ENCODE measurements at places on chromosomes 7 and 10.

GRCh38 chr10:72796042-72796441, 97.5 kb upstream of the OIT3 start:
- DNase-seq = no peak

DNA sequence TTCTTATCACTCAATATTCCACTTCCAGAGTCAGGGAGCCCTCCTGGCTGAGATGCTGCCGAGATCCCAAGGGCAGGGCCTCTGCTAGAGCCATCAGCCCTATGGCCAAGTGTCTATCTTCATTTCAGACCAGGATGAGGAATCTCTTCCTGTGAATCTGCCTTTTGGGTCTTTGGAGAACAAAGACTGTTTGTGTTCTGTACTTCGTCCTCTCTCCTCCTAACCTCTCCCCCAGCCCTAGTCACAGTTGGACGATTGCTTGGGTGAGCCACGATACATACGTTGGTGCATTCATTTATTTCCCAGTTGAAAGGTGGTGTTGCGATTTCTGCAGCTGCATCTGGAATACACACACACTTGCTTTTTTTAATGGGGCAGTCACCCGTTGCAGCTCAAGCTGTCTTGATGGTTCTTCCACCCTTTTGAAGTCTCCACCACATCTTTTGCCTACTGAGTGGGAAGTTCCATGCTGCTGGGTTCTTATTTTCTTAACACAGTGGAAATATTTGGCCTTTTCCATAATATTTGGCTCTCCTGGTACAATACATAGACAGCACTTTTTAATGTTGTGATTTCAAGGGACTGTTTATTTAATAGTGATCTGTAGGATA, 26.7 kb downstream of the SH3PXD2A start:
- DNase-seq = no peak

- DNase-seq = no peak
These were observed 165.5 kb downstream of the RPS24 start for GRCh38 chr10:78199005-78199725.

GRCh38 chr10:71810048-71810750, 36.9 kb upstream of the VSIR start:
- no peak for DNase-seq

DNA sequence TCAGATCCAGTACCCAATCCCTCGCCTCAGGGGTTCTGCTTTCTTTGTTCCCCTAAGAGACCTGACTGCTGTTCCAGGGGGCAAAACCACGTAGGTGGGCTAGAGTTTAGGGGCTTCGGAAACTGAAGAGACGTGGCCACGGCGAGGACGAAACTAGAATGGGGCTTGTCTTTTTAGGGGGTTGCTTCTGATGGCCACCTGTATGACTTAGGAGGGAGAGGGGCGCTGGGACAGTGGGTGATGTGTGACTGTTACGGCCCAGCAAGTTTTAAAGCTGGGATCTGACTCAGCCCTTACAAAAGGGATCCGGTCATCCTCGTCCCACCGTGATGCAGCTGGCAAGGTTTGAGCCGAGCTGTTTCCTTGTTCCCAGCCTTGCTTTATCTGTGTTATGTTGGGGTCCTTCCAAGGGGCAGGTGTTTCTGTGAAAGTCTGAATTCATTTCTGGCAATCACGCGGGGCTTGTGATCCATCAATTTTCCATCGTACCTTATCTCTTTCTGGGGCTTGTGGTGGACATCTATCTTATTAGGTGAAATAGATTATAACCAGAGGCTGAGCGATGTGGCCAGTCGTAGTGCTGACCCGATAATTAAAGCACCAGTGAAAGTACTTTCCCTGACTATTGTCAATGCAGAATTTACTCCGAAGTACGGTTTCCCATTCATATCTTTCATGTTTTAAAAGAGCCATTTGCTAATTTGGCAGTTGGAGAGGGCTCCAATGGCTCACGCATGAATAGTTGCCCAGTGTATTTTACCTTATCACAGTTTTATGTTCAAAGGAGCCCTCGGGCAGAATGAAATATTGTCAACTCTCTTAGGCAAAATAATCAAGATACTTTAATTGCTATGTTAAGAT, 830 bp downstream of the MET start:
- DNase-seq = no peak

- DNase-seq = no peak
These were observed 28.3 kb downstream of the NRP1 start for GRCh38 chr10:33306126-33306525.

DNA sequence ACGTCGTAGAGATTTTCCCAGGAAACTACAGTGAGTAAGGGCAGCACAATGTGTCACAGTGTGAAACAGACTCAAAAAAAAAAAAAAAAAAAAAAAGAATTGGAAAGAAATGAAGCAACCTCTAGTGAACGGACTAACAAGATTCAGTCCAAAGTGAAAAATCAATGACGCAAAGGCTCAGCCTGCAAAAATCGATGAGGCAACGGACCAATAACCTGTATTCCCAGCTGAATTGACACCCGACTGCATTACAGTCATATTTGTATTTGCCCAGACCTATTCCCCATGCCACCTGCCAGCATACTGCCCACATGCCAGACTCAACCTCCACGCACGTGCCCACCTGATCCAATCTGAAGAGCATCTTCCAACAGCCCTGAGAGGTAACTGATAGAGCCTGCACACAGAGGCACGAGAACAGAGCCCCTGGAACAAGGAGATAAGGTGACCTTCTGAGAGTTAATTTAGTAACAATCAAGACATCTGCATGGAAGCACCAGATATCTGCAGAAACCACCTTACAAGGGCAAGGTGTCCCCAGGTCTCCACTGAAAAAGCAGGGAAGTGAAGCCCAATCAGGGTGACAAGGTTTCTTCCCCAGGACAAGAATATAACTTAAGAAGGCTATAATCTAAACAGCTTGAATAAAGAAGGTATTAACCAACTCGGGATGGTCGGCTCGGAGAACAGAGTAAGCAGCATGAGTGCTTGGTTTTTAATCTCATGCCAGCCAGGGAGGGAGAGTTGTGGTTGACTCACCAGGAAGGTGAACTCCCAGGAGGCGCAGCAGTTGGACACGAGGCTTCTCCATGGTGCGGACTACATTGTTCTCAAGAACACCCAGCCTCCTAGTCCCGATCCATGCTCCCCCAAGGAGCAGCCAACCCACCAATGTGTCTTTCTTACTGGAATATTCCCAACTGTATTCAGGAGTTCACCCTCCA, 48.5 kb downstream of the PLXNA4 start:
- DNase-seq = no peak

DNA sequence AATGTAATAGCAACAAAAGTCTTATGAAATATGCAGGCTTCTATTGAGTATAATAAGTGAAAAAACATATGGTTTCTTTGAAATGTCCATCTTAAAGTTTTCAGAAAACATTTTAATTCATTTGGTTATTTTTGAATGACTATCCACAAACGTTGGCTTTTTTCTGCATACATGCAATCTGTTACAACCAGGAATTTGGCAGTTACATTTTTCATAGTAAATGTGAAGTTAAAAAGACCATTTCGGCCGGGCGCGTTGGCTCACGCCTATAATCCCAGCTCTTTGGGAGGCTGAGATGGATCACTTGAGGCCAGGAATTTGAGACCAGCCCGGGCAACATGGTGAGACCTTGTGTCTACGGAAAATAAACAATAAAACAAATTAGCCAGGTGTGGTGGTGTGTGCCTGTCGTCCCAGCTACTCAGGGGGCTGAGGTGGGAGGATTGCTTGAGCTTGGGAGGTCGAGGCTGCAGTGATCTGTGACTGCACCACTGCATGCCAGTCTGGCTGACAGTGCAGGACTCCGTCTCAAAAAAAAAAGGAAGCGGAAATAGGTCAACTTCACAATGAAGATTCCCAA, 73.9 kb upstream of the NMT2 start:
- DNase-seq = no peak

DNA sequence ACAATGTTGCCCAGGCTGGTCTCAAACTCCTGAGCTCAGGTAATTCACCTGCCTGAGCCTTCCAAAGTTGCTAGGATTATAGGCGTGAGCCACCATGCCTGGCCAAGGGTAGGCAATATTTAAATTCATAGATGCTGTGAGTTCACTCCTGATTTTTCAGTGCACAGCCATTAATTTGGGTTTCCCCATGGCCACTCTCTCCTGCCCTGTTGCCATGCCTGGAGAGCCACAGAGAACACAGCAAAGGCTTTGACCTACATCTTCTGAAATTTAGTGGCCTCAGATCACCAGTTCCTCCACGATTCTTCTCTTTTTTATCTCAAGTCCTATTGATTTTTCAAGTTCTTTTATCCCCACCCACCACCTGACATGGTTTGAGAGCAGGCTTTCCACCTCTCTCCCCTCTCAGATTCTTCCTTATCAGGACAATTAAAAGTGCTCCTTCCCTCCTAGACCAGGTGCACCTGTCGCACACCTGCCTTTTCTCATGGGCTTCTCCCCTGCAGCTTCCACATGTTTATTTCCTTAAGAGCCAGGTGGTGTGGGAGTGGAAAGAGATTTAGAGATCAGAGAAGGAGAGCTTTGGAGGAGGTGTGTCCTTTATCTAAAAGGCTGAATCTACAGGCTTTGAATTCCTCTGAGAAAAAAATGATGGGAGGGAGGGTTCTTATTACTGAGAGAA, 123.8 kb downstream of the ADRA2A start:
- DNase-seq = no peak

DNA sequence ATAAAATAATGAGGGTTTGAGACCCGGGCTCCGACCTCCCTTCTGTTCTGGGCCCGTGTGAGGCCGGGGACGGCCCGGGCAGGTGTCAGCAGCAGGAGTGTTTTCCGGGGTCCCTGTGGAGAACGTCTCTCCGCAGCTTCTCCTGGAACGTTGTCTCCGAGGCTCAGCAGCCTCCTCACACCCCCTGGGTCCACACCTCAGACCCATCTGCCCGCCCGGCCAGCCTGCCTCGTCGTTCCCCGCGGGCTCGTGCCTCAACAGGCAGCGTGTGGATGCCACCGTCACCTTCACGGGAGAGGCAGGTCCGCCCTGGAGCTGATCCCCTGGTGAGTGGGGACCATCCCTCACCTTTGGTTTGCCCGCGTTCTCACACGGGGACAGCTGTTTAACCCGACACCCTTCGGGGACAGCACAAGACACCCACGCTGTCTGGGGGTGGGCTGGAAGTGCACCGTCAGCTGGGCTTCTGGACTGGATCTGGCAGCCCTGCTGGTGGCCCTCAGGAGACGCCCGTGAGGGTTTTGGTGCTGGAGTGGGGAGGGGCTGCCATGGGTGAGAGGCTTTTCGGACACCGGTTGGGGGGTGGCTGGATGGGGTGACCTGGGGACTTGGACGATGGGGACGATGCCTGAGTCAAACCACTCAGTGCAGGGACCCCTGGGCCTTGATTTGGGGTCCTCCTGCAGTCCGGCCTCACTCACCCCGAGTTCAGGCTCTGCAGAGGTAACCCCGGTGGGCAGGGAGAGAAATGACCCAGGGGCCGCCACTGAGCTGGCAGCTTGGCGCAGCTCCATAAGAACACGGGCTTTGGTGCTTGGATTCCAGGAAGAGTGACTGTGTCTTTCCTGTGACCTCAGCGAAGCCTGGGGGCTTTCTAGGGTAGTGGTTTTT, 131.7 kb downstream of the DNAJB6 start:
- DNase-seq = no peak

DNA sequence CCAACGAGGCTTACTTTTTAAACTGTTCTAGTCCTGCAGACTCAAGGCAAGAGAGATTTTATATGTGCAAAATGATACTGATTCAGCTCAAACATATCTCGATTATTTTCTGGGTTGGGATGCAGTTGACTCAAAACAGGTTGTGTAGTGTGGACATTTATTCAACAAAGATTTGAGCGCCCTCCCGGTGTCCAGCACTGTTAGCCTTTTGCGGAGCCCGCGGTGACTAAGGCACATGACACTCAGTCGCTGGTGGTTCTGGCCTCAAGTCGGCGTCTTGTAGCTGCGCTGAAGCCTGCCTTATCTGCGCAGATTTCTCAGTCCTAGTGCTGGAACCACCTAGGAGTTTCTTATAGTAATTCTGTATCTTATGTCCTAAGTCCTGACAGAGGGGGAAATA, 938 bp upstream of the CADPS2 start:
- DNase-seq = no peak

DNA sequence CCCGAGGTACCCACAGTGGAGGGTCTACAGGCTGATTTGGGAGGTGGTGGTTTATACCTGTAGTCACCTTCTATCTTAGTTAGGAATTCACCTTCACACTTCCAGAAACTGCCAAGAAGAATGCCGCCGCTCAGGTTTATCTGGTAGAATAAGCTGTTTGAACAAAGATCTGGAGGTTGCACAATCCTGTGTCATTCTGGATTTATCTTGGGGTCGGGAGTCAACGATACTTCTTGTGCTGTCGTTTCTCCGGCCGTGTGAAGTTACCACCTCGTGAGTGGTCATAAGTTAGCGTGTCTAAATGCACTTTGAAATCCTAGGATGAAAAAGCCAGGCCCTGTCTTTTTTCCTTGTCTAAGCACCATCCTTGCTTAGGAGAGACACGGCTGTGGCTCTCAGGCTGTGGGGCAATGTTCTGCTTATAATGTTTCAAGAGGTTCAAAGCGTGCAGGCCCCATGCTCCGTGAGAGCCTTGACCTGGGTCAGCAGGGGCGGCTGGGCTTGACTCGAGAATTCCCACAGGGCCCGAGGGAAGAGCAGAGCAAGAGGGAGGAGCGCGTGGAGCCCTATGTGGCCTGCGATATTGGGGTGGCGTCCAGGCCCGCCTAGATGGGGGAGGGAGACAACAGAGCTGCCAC, 35.5 kb downstream of the GRIFIN start:
- no peak for DNase-seq

- DNase-seq = no peak
These were observed 637.7 kb downstream of the PARD3 start for GRCh38 chr10:34177445-34177844.

DNA sequence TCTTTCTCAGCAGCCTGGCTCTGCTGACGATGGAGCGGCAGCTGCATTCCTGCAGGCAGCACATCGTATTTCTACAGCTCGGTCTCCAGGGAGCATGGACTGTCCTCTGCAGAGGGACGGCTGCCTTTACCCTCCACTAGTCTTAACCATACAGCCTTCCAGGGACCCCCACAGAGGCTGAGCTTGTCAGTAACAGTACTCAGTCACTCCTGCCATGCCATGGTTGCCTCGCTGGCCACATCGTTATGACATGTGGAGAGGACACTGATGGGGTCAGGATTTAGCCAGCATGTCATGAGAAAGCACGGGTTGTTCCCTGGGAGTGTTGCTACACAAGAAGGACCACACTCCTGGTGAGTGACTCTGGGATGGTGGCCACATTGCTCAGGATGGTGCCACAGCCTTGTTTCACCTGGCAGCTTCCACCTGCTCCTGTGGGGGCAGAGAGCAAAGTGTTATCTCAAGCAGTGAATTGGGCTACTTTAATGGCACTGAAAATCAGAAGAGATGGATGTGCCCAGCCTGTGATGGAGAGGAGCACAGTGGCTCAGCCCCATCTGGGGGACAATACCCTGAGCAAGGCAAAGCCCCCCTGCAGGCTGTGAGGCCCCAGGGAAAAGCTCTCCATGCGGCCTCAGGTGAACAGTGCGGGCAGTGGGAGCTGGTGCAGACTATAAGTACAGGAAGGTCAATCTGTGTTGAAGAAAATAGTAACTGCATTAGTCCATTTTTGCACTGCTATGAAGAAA, 443.9 kb downstream of the TCERG1L start:
- DNase-seq = no peak

DNA sequence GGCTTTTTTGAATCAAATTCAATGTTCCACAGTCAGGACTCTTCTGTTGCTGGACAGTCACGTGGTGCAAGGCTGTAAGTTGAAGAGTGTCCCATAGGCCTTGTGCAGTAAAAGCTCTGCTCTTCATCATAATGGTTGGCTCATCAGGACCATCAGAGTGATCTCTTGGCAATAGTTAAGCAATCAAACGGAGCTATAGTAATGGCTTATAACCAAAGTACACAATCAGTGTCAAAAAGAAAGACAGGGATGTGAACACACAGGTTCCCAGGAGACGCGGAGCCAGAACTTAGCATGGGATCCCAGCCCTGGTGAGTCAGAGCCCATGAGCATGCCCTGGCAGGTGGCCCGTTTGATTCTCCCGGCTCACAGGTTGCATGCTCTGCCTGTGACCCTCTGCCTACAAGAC, 10.8 kb upstream of the GPNMB start:
- no peak for DNase-seq

All from stimulated activated CD4-positive, alpha-beta T cell treated with anti-CD3 and anti-CD28 coated beads, Interleukin-4, amount 100 ng/mL, for 1 hour (primary cell).